ENCODE measurements at places on chromosomes 6 and 20.

GRCh38 chr20:18087054-18087453, 29.3 kb upstream of the OVOL2 start:
- no peak for DNase-seq

- DNase-seq = peak; percentile 42
These were observed 1.1 kb upstream of the OPN5 start for GRCh38 chr6:47780510-47781356.

GRCh38 chr20:59831024-59831915, 102.2 kb downstream of the SYCP2 start:
- no peak for DNase-seq

DNA sequence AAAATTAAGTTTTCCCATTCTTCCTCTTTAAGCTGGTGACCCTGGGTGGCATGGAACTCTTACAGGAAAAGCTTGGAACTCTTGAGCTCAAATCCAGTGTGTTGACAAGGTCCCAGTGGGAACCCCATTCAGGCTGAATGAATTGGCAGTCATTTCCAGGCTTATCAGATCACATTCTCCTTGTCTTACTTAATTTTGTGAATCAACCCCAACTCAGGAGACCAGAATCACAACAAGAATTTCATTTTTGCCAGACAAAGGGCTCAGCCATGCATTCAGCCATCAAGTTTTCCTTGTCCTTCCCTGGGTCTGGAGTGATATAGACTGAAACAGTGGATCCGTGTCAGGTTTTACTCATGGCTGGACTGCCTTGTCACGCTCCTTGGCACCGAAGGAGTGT, 92.1 kb upstream of the EEF1E1 start:
- no peak for DNase-seq

GRCh38 chr20:5065879-5066383, 53.8 kb downstream of the PCNA start:
- no peak for DNase-seq

GRCh38 chr6:130829333-130829910, 2.2 kb downstream of the SMLR1 start:
- no peak for DNase-seq

DNA sequence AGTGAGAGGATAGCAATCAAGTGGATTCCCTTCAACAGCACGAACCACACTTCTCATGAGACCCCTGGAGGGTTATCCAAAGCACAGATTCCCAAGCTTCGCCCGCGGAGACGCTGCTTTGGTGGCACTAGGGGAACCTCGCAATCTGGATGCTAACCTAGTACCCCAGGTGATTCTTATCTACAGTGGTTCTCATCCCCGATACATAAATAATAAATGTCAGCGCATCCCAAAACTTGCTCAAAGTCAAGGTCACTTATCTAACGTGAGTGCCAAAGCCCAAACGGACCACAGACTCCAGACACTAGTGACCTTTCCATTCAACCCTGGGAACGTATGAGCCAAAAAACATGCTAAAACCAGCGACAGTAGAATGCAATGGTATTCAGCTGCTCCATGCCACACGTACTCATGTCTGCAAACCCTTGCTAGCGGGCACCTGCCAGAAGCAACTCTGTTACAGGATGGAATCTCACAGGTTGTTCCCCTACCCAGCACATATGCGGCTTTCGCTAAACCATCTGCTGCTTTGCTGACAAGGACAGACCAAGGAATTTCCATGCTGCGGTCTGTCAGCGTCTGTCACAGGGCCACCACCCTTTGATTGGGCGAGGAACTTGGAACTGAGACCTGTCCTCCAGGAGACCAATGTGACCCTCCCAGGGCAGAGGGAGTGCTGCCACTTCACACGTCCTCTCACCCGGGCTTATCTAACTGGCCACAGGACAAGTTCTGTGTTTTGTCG, 16.8 kb downstream of the MYLK4 start:
- no peak for DNase-seq

GRCh38 chr6:169022079-169022478, 231.6 kb downstream of the THBS2 start:
- no peak for DNase-seq

- DNase-seq = no peak
These were observed 39.3 kb upstream of the SOX4 start for GRCh38 chr6:21554286-21554685.

DNA sequence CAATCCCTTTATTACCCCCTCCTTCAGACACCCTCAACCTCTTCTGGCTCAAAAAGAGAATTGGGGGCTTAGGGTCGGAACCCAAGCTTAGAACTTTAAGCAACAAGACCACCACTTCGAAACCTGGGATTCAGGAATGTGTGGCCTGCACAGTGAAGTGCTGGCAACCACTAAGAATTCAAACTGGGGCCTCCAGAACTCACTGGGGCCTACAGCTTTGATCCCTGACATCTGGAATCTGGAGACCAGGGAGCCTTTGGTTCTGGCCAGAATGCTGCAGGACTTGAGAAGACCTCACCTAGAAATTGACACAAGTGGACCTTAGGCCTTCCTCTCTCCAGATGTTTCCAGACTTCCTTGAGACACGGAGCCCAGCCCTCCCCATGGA, 2.2 kb downstream of the TNF start:
- no peak for DNase-seq

DNA sequence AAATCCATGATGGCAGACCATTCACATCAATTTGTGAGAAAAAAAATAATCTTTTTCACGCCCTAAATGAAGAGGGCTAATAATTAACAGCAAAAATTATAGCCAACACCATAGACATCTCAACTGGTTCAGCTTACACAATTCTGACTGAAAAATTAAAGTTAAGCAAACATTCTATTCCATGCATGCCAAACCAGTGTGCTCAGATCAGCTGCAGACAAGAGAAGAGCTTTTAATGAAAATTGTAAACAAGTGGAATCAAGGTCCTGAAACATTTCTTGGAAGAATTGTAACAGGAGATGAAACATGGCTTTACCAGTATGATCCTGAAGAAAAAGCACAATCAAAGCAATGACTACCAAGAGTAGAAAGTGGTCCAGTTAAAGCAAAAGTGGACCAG, 710.4 kb downstream of the EPHA7 start:
- no peak for DNase-seq

DNA sequence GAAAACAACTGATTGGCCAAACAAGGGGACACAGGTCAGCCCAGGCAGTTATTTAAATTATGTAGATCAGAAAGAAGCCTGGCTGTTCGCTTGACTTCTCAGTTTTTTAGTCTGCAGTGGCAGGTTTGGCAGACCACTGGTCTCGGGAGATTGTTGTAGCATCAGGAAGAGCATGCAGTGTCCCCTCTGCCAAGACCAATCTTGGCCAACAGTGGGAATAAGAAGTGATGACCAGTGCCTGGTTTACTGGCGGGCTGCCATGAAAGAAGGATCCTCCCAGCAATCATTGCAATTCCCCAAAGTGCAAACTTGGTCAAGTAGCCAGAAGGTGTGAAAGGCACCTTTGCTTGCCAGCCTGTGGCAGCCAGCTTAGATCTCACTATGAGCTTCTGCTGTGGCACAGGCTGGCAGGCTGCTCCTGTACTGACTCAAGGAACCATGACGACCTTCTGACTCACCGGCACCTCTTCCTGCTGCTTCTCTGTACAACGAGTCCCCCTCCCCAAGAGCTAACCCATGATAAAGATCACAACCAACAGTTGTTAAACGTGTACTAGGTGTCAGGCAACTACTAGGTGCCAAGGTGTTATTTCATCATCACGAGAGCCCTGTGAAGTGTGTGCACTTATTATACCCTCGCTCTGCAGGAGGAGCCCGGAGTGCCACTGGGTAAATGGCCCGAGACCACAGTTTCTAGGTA, 76.8 kb upstream of the DUSP22 start:
- DNase-seq = peak; percentile 82

GRCh38 chr6:168886964-168887363, 366.7 kb downstream of the THBS2 start:
- DNase-seq = no peak

- DNase-seq = no peak
These were observed 32.7 kb upstream of the SNAP25 start for GRCh38 chr20:10185741-10186558.

- no peak for DNase-seq
These were observed 54.6 kb downstream of the RIN2 start for GRCh38 chr20:19812696-19813095.

DNA sequence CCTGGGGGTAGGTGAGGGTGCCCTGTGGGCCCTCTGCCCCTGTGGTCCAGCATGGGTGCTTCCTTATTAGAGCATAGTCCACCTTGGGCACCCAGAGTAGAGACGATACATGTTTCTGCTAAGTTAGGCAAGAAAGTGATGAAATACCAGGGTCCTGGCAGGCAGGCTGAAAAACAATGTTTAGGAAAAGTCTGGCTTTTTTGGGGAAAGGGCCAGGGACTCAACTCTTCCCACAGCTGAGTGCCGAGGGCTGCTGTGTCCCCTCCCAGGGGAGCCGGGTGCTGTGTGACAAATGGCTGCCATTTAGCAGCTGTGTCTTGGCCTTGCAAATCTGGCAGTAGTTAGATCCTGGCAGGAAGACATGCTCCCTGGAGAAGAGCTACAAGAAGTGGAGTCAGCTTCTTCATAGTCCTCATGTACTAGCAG, 61.5 kb downstream of the RREB1 start:
- DNase-seq = no peak

- DNase-seq = no peak
These were observed 56.3 kb downstream of the TSHZ2 start for GRCh38 chr20:53028337-53029007.

- DNase-seq = no peak
These were observed 61.1 kb downstream of the HMGN3 start for GRCh38 chr6:79173378-79173777.

DNA sequence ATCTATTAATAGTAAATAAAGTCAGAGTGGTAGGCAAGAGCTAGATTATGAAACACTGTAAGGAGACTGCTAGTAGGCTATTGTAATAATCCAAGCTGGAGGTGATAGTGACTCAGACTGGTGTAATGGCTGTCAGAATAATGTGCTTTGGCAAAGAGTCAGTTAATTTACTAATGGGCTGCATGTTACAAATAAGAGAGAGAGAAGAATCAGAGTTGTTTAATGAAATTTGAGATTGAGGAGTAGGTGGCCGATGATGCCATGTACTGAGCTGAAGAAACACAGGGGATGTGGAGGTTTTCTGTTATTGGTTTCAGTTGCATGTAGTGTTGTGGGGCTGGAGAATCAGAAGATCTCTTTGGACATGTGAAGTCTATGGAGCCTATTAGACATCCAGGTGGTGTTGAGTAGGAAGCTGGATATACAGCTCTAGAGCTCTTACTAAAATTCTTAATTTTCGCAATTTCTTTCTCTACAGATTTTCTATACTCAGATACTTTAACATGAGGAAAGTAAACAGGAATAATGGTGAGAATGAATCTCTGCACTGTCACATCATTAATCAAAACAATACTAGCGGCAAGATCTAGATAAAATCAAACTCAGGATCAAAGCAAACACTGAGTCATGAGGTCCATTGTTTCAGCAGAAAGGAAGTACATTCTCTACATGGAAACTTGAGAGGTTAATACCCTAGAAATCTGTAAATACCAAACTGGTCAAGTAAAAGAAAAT, 167.7 kb downstream of the SIM1 start:
- no peak for DNase-seq

DNA sequence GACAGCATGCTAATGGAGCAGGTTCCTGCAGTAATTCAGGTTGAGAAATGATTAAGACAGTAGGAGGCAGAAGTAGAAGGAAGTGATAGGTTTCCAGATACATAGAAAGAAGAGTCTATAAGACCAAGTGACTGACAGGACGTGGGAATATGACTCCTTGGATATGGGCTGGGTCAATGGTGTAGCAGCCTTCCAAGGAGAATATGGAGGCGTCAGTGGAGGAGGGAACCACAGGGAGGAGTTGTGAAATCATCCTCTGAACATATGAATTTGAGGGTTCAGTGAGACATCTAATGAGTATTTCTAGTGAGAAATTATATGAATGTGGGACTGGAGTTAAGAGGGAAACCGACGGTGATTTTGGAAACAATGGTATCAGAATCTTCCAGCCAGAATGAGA, 43.3 kb downstream of the NUDT3 start:
- no peak for DNase-seq

- DNase-seq = peak; percentile 77
These were observed 120.2 kb upstream of the AFDN start for GRCh38 chr6:167706313-167707109.

DNA sequence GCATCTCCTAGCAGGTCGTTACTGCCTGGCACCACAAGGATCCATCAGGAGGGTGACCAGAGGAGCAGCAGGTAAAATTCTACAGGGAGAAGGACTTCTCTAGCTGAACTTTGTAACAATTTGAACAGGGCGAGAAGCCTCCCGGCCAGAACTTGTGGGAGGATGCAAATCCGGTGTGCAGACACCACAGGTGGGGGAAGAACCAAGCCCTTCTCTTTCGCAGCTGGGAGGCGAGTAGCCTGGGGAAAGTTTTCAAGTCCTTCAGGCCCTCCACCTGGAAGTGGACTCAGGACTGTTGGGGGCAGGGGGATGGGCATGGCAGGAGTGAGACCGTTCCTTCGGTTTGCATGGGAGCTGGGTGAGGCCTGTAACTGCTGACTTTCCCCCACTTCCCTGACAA, 42.7 kb upstream of the FAM210B start:
- DNase-seq = no peak

DNA sequence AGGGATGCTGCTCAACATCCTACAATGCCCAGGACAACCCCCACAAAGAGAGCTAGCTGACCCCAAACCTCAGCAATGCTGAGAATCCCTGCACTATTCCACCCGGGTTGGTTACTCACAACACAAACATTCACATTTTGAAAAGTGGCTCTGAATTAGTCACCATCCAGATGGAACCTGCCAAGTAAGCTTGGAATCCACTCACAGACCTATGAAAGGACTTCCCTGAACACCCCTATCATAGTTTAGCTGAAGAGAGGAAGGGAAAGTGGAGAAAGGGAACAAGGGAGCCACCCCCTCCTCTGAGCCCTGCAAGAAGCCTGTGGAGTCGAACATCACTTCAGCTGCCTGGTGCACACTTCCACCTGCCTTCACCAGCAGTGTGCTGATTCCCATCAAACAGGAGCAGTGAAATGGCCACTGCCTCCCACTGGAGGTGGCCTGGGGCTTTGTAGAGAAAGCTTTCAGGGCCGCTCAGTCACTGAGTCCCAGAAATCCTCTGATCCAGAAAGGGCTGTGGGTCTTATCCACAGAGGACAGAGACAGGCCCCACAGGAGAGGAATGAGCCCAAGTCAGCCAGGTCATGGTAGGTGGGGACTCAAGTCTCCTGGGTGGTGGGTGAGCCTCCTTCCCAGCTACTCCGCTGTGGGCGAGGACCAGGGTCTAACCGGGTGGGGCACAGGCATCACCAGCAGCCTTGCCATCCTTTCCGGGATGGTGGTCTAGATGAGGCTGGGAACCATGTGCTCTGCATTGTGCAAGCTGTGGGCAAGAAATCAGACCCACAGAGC, 203.7 kb downstream of the SYNDIG1 start:
- DNase-seq = no peak

DNA sequence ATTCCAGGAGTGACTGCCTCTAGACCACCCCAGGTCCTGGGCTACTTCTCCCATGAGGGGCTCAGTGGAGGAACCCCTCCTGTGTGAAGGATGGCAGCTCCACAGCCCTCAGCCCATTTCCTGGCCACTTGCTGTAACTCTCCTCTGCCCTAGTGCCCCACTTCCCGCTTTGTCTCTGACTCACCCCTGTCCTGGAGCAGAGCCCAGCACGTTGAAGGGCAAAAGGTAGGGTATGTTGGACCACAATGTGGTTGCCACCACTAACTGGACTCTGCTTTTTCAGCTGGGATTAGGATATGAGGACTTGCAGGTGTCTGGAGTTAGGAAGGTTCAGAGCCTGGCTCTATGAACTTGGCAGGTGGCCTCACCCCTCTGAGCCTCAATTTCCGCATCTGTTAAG, 2.4 kb downstream of the MYBL2 start:
- DNase-seq = no peak

Measured in CD4-positive, alpha-beta memory T cell (primary cell).